ENCODE measurements at places on chromosomes 4 and X.

DNA sequence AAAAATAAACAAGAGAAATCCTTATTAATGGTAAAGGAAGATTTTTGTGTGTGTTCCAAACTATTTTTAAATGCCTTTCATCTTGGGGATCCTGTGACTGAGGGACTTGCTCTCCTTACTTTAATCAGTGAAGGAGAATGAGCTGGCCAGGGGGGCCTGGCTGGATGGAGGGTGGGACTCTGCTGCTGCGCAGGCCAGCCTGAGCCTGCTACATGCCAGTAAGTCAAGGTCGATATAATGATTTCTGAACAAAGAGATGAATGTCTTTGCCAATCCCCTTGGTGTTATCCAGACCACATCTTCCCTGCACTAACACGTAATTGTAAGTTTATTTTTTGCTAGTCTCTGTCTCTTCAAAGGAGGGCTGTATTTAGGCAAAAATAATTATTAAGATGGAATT lies 1679.2 kb upstream of the TENM3 start:
- no peak for DNase-seq

- no peak for DNase-seq
These were observed 63.6 kb downstream of the ASB9 start for GRCh38 chrX:15206306-15206705.

DNA sequence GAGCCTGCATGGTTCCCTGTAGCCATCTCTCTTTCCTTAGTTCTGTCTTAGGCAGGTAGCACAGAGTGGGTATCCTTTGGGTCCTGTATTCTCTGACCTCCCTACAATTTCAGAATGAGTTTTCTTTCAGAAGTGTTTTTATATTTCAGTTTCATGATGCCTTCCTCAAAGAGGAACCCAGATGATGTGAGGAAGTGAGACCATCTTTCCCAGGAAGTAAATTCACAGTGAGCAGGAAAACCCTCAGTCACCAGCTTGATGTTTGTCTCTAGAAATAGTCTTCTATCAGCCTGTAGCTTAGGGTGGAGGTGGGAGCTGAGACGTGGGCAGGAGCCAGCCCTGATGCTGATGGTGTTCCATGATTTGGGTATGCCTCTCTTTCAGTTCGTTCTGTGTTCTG lies 16.9 kb downstream of the PLAC1 start:
- no peak for DNase-seq

- DNase-seq = no peak
These were observed 176.5 kb upstream of the DKK2 start for GRCh38 chr4:107212565-107212964.

Measured in CD4-positive, alpha-beta T cell treated with Interferon alpha-2 for 1 hour (primary cell).